ENCODE measurements at places on chromosomes 7 and 10. TPM values are rescaled to one million over a fixed set of nuclear protein-coding genes. Genes with fewer than 3 reads are reported as not detected.
A peak's percentile ranks its signal among the peaks of the same experiment; 100 is the strongest.

The ZNF800 gene
- 25.4 TPM for total RNA-seq

GRCh38 chr10:30784897-30785605 lies 155.5 kb upstream of the LYZL2 start:
- DNase-seq = peak; percentile 91

DNA sequence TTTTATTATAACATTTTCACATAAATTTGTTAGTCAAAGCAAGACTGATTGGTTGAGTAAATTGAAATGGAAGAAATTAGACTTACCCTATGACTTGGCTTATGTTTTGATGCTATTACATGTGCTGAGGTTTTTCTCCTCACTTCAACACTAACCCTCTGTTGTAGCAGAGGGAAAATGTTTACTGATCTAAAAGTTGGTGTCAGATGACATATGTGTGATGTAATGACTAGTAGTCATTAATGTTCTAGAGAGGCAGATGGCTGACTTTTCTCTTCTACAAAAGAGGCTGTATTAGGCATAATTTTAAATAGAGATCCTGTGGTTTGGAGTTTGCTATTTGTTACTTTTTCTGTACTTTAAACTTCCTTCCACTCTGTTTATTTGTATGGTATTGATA lies 266.0 kb downstream of the BBS9 start:
- no peak for DNase-seq

DNA sequence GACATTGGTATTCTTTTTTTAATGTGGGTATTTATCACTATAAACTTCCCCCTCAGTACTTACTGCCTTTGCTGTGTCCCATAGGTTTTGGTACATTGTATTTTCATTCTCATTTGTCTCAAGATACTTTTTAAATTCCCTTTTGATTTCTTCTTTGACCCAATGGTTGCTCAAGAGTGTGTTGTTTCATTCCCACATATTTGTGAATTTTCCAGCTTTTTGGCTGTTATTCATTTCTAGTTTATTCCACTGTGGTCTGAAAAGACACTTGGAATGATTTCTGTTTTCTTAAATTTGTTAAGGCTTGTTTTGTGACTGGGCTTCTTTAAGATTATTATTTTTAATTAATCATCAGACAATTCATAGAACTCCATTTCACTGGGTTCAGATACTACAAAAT lies 105.0 kb downstream of the EPC1 start:
- no peak for DNase-seq

- DNase-seq = no peak
These were observed 25.7 kb downstream of the UNC5B start for GRCh38 chr10:71237843-71238623.

Measured in glutamatergic neuron (in vitro differentiated cells).